Glutamatergic neuron (in vitro differentiated cells): ENCODE measurements at places on chromosomes 11 and 22.
A peak's percentile ranks its signal among the peaks of the same experiment; 100 is the strongest.

- no peak for DNase-seq
These were observed 17.6 kb upstream of the NCR3LG1 start for GRCh38 chr11:17333799-17334586.

GRCh38 chr11:39268176-39268690 is 2191.2 kb downstream of the LRRC4C start:
- DNase-seq = no peak

GRCh38 chr11:111540937-111541253 is 375 bp downstream of the LAYN start:
- DNase-seq = no peak

- DNase-seq = no peak
These were observed 73.5 kb downstream of the ZBTB16 start for GRCh38 chr11:114132944-114133394.

DNA sequence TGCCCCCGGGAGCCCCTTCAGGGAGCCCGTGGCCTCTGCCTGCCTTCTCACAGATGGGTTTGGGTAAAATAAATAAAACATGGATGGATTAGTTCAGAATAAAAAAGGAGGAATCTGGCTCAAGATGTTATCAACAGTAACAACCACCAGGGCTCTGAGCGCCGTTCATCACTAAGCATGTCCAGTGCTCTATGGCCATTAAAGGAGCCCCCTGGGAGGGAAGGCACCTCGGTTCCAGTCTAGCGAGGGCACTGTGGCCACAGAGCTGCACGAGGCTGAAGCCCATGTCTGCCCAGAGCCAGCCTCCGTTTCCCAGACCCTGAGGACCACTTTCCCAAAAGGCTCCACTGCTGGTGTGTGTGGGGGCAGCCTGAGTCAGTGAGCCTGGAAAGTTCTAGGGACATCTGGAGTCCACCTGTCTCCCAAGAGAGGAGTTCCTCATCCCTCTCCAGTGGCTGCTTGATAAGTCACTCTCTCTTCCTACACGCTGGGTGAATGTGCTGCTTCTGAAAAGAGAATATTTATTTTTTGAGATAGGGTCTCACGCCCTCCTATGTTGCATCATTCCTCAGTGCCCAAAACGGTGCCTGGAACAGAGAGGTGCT is 614.6 kb downstream of the TBC1D22A start:
- no peak for DNase-seq

DNA sequence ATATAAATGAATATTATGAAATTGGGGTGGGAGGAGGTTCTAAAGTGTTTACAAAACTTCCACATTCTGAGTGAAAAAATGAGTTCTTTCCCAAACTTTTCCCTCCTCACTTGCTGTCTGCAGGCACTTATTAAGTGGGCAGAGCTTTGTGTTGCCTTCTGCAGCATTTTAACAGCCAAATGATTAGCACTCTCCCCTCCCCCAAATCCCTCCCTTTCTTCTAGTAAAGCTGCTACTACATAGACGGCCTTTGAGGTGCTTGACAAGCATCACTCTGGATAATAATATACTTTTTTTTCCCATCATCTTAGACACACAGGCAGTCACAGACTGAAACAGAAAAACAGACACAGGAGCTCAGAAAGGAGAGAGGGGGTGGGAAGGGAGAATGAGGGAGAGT is 493.5 kb downstream of the DLG2 start:
- DNase-seq = no peak

- no peak for DNase-seq
These were observed 7.5 kb downstream of the ME3 start for GRCh38 chr11:86664930-86665329.

- DNase-seq = peak; percentile 71
These were observed 6.9 kb downstream of the MCAT start for GRCh38 chr22:43136255-43136654.

GRCh38 chr22:46964773-46965550 is 202.5 kb downstream of the TBC1D22A start:
- no peak for DNase-seq

GRCh38 chr11:72759468-72759985 is 7.3 kb upstream of the ARAP1 start:
- no peak for DNase-seq

DNA sequence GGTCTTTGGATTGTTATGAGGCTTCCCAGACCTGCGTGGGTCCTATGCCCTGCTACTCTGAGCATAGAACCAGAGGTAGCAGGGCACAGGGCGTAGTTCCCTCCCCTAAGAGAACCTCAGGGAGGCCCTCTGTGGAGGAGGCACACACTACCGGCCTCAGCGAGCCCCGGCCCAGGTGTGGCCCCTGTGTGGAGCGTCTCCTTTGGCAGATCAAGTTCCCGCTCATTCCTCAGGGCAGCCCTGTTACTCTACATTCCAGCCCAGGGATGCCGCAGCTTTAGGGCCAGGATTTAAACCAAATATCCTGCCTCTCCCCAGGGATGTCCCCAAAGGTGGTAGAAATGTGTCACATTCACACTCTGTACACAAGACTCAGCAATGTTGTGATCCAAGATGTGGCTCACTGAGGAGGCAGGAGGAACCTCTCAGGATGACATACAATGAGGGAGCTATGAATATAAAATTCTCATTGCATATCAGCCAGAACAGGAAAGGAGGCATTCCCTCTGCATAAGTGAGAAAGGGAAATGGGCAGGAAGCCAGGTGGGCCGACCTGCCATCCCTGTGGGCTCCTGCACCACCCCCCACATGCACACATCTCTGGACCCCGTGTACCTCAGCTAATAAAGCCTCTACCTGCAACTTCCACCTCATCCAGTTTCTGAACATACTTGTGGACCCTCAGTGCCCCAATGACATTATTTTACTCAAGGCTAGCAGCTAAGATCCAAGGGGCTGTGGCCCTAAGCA is 131.9 kb upstream of the TEAD1 start:
- DNase-seq = no peak

- DNase-seq = no peak
These were observed 14.6 kb upstream of the ARHGEF17 start for GRCh38 chr11:73293356-73293936.

GRCh38 chr22:17390087-17390486 is 20.8 kb downstream of the CECR2 start:
- no peak for DNase-seq

DNA sequence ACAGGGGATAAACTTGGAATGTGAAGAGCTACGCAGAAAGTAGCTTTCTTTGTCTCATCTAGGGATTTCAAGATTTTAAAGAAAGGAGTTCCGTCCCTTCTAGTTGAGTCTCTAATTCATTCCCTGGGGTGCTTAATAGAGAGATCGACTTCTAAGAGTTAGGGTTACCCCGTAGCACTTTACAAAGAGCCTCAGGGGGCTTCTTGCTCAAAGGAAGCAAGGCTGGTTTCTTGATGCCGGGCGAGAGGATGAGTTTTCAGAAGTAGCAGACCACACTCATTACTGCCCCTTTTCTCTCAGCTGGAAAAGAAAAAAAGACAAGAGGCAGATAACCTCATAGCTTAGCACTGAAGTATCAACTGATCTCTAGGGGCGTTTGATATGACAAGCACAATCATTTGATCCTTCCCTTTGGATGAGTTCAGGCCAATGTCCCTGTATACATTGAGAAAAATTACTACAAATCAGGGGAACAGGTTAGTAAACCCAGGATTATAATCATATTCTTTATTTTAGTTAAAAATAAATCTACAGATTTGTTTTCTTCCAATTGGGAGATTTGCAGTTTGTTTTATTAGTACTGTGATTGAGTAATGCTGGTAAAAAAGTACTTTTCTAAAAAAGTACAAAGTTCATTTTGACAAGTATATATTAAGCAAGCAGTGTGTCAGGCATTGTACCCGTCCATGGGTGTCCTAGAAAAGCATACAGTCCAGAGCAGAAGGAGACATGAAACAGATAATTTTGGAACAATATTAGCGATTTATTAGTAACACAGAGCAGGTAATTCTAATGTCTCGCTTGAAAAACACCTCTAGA is 18.7 kb downstream of the ELMOD1 start:
- DNase-seq = no peak

DNA sequence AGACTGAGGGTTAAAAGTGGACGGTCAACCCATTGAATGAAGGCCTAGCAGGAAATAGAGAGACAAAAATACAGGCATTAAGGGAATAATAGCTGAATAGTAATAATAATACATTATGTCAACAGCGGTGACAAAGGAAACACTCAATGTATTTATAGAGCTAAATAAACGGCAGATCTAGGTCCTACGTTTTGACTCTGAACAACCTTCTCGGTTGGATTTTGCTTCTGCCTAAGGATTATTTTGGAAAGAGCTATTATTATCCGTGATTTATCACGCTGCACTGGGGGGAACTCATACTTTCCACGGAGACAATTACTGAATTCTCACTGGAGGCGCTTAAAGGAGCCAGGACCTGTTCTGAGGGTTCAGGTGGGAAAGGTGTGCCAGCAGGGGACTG is 118.2 kb upstream of the KIRREL3 start:
- no peak for DNase-seq

- DNase-seq = no peak
These were observed 376.2 kb upstream of the LARGE1 start for GRCh38 chr22:34296461-34296860.

GRCh38 chr22:47342446-47342845 is 580.0 kb downstream of the TBC1D22A start:
- DNase-seq = no peak

DNA sequence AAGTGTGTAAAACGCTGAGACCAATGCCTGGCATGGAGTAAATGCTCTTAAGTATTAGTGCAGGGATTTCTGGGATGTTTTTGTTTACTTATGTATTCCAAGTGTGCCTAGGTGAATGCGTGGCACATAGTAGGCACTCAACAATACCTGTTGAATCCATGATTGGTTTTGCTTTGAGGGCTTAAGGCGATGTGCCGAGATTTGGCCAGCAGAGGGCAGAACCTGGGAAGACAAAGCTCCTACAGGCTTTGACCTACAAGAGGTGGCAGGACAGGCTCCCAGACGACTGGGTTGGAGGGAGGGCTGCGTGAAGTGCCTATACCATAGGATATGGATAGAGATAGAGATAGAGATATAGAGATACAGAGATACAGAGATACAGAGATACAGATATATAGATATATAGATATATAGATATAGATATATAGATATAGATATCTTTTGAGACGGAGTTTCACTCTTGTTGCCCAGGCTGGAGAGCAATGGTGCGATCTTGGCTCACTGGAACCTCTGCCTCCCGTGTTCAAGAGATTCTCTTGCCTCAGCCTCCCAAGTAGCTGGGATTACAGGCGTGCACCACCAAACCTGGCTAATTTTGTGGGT is 13.9 kb downstream of the KCNE3 start:
- DNase-seq = peak; percentile 75

GRCh38 chr22:35154937-35155387 is 89.0 kb downstream of the ISX start:
- peak; percentile 77 for DNase-seq

DNA sequence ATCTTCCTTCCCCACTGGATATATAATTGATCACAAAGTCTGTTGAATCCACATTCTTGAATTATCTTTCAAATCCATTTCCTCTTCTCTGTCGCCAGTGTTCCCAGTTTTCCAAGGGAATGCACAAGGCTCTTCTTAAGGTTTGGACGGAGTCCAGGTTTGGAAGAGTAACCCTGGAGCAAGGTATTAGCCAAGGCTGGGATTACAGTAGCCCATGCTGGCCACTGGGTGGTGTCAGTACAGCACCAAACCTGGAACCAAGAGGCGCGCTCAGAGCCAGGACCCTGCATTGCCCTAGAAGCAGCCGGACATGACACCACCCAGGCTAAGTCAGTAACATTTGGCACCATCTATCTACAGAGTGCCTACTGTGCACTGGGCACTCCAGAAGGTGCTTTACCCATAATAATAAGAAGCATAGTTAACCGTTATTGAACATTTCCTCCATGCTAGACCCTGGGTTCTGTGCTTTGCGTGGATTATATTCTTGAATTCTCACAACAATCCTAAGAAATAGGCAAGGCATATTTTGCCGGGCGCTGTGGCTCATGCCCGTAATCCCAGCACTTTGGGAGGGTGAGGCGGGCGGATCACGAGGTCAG is 48.0 kb upstream of the CLPB start:
- DNase-seq = peak; percentile 73

GRCh38 chr11:327581-327923 is 6.9 kb upstream of the IFITM3 start:
- no peak for DNase-seq

GRCh38 chr11:69578167-69578566 is 62.8 kb upstream of the CCND1 start:
- no peak for DNase-seq

DNA sequence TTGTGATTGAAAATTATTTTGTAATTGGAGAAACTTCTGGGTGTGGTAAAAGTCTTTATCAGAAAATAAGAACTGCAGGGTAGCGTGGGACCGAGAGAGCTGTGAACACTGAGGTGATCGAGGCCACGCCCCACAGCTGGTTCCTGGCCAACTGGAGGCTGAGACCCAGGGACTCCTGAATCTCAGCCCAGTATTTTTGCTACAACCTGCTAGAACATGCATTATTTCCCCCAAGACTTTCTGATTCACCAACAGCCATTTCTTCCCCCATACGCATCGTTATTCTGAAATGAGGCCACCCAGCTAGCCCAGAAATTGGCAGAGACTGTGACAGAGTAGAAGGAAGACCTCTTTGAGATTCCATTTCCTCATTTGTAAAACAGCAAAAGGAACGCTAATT is 3.4 kb upstream of the FGF19 start:
- no peak for DNase-seq

- DNase-seq = no peak
These were observed 30.0 kb downstream of the MAPK1 start for GRCh38 chr22:21837248-21837979.

- DNase-seq = no peak
These were observed 280.2 kb downstream of the BUD13 start for GRCh38 chr11:116492600-116492999.

DNA sequence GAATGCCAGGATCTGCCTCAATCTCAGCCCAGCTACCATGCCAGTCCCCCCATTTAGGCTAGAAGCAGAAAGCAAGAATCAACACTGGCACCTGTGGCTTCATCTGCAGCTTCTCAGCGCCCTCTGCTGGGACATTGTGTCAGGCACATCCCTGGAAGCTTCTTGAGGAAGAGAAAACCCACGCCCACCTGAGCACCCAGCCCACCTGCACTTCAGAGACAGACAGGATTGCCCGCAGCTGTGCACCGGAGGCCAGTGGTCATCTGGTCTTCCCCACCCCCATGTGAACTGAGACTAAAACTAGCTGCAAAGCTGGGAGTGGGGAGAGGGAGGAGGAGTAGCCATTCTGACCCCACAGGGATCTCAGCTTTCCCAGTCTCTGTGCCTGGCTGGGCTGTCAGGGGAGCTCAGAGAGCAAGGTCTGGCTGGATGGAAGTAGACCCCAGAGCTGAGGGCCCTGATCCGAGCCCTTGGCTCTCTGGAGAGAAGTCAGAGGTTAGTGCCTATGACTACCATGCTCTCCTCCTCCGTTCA is 66.8 kb downstream of the FEZ1 start:
- peak; percentile 84 for DNase-seq
